ENCODE measurements at places on chromosomes 5 and 9.

DNA sequence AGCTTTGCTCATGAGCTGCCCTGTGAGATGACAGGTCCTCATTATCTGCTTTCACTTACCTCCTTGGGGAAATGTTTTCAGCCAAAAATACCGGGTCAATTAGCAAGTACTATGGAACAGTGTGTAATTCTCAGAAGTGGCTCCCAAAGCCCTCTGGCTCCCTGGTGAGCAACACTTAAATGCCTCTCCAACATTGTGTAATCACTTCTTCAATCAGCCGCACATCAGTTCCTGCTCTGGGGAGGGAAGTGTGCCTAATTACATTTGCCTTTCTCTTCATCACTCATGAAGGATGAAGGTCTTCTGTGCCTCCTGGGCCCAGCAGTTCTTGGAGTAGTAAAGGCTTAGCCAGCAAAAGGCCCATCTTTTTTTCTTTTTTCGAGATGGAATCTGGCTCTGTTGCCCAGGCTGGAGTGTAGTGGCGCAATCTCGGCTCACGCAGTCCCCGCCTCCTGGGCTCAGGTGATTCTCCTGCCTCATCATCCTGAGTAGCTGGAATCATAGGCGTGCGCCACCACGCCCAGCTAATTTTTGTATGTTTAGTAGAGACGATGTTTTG is 23.1 kb downstream of the NIM1K start:
- DNase-seq, result peak; percentile 74

- DNase-seq, result no peak
These were observed 215.4 kb upstream of the TLX3 start for GRCh38 chr5:171093598-171093997.

- no peak for DNase-seq
These were observed 37.6 kb downstream of the DUSP1 start for GRCh38 chr5:172733131-172733973.

DNA sequence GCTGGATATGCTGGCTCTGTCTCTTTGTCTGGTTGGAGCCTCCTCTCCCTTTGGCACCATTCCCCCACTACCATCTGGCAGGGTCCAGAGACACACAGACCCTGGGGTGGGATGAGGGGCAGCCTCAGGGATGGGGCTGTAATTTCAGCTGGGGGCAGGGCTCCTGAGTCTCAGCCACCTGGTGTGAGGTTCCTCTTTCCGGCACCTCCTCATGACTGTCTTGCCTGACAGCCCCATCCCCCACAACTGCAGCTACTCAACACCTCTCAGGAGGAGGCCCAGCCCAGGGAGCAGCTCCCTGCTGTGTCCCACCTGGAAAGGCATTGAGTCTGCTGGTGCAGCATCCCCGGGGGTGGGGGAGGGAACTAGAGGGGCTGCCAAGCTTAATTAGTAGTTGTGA is 11.7 kb upstream of the RPS14 start:
- peak; percentile 97 for DNase-seq

- no peak for DNase-seq
These were observed 13.9 kb downstream of the SLC31A2 start for GRCh38 chr9:113164536-113165300.
